ENCODE measurements at places on chromosomes 4 and X.
A peak's percentile ranks its signal among the peaks of the same experiment; 100 is the strongest.

- no peak for DNase-seq
Measured at GRCh38 chr4:26208237-26208994, 112.4 kb upstream of the RBPJ start.

- no peak for DNase-seq
Measured at GRCh38 chr4:182818926-182819730, 98.1 kb downstream of the DCTD start.

GRCh38 chr4:52931243-52931642, 69.1 kb downstream of the RASL11B start:
- no peak for DNase-seq

DNA sequence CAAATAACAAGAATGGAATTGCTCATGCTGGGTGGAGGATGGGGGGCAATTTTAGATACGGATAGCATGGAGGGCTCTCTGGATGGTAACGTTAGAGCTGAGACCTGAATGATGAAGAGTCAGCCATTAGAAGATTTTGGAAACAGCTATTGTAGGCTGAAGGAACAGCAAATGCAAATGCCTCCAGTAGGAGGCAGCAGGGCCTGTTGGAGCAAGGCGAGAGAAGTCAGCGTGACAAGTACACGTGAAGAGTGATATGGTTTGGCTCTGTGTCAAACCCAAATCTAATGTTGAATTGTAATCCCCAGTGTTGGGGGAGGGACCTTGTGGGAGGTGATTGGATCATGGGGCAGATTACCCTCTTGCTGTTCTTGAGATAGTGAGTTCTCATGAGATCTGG, 59.3 kb upstream of the SOD3 start:
- no peak for DNase-seq

DNA sequence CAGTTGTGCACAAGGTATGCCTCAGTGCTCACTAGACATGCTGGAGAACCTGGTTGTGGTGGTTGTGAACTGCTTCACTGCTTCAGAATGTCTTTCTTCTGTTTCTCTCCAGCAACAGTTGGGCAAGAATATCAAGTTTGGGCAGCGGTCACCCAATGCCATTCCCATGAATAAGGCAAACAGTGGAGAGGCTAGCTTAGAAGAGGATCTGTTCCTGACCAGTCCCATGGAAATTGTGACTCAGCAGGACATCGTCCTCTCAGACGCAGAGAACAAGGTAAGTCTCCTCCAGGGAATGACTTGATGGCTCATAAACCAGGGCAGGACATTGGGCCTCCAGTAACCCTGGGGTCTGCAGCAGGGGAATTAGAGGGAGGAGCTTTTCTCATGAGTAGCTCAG, 79.9 kb downstream of the AASDH start:
- no peak for DNase-seq

DNA sequence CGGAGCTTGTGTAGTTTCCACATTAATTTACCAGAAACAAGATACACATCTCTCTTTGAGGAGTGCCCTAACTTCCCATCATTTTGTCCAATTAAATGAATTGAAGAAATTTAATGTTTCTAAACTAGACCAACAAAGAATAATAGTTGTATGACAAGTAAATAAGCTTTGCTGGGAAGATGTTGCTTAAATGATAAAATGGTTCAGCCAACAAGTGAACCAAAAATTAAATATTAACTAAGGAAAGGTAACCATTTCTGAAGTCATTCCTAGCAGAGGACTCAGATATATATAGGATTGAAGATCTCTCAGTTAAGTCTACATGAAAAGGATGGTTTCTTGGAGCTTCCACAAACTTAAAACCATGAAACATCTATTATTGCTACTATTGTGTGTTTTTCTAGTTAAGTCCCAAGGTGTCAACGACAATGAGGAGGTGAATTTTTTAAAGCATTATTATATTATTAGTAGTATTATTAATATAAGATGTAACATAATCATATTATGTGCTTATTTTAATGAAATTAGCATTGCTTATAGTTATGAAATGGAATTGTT, at the start of gene FGB:
Gene FGB, plus strand, starts transcription at position 315 of the 558 bp plus-strand sequence. Its CDS starts 8 bp downstream, at position 323.
- no peak for DNase-seq

- DNase-seq, result peak; percentile 21
Measured at GRCh38 chr4:76950052-76950955, 752 bp downstream of the SEPTIN11 start.
